Cortex of kidney (tissue), 1 donor: ENCODE measurements at places on chromosomes 7 and 10.

GRCh38 chr10:83725567-83725966 lies 413.7 kb upstream of the GHITM start:
- no peak for DNase-seq

- no peak for DNase-seq
Measured at GRCh38 chr10:43881657-43882056, 233.0 kb upstream of the ZNF32 start.

- no peak for DNase-seq
Measured at GRCh38 chr10:49645871-49646870, 32.3 kb downstream of the CHAT start.

DNA sequence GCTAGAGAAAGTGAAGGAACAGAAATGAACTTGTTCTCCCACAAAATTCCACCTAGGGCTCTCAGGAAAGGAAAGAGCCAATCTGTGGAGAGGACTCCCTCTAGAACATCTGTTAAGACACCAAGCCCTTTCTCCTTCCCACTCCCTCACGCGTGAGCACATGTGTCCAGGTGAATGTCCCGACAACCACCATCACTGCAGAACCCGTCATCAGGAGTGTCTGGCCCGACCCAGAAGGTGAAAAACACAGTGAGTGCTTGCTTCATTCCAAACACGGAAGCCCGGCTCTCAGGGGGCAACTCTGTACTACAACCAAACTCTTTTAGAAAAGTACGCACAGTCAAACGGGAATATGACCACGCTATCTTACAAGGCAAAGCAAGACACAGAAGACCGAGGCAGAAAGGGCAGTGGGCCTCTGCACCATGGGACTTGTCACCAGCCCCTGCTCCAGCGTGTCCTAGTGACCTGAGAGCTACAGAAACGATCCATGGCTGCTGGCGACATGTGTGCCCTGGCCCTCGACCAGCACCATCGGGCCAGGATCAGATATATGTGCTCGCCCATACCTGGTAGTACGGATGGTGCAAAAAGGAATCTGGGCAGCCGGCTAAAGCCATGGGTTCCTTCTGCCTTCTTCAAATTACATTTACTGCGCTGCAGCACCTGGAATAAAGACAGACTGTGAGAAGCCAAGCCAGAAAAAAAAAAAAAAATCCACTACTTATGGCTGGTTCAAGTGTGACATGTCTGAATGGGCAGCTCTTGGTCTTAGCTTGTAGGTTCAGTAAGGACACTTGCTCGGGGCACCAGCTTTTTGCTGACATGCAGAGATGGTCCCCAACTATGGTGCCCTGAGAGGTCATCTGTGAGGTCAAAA lies 50.8 kb downstream of the GRB10 start:
- DNase-seq: no peak

DNA sequence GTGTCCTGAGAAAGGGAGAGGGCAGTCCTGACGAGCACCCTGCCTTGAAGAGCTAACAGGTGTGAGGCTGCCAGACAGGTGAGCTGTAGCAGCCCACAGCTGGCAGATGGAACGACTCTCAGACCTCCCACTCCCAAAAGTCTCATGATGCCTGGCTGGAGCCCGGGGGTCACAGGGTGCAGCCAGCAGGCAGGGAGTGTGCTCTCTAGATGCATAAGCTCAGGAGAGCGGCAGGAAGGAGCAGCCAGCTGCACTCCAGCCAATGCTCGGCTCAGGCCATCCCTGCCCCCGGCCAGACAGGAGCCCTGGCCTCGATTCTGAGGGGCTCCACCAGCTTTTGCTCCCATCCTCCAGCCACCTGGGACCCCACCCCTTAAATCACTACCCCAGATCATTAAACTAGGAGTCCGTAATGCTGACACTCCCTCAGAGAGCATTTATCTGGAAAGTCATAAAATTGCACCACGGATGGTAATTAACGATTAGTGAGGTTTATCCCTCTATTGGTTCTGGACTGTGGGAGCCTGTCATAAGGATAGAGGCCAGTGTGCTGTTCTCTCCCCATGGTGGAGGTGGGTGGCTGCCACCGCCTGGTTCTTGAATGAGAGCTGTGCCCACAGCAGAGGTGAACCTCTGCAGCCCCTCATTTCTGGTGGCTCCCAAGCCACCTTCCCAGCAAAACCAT lies 63.5 kb upstream of the ZMIZ1 start:
- DNase-seq: no peak

GRCh38 chr7:134831862-134832261 lies 52.4 kb downstream of the CALD1 start:
- no peak for DNase-seq

DNA sequence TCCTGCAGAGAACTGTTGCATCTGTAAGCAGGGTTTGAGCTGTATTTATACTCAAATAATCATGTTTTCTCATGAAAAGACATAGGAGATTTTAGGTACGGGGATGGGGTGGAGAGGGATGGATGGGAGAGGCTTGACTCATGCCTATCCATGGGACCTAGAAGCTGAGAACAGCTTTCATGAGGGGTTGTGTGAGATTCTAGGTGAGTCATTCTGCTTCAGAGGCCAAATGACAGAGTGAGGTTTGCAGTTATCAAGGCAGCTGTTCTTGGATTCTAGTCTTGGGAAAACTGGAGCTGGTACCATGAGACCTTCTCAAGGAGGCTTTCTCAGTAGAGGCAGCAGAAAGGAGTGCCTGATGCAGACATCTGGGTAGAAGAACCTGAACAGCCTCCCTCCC lies 746.9 kb downstream of the TYW1 start:
- no peak for DNase-seq

- no peak for DNase-seq
Measured at GRCh38 chr10:91194497-91195179, 25.8 kb upstream of the PCGF5 start.

GRCh38 chr7:12703881-12704280 lies 16.4 kb downstream of the ARL4A start:
- no peak for DNase-seq

GRCh38 chr7:151987748-151988529 lies 31.7 kb downstream of the GALNTL5 start:
- DNase-seq: no peak

- no peak for DNase-seq
Measured at GRCh38 chr7:80175744-80176143, 41.1 kb downstream of the GNAI1 start.

DNA sequence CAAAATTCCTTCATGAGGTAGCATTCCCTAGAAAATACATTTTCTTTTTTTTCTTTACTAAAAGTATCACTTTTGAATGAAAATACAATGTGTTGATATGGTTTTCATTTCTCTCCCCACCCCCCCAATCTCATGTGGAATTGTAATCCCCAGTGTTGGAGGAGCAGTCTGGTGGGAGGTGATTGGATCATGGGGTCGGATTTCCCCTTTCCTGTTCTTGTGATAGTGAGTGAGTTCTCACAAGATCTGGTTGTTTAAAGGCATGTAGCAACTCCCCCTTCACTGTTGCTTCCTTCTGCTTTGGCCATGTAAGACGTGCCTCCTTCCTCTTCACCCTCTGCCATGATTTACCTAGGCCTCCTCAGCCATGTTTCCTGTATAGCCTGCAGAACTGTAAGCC lies 790.3 kb upstream of the KCND2 start:
- DNase-seq: no peak

DNA sequence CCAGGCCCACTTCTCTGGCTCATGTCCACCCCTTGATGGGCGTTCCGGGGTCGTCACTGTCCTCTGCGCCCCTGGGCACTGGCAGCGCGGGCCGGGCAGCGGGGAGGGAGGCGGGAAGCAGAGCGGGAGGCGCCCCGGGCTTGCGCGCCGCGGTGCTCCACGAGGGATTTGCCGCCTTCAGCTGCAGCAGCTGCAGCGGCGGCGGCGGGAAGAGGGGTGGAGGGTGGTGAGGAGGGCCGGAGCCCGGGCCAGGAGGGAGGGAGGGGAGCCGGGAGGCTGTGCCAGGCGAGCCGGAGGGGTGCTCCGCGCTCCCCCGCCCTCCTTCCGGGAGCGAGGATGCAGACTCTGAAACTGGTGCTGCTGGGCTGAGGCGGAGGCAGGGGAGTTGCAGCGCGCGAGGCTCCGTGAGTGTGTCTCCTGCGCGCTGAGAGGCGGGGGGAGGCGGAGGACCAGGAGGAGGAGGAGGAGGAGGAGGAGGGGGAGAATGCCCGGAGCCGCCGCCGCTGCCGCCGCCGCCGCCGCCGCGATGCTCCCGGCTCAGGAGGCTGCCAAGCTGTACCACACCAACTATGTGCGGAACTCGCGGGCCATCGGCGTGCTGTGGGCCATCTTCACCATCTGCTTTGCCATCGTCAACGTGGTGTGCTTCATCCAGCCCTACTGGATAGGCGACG lies at the start of gene LHFPL3:
LHFPL3 (plus strand) TSS at position 308 of the 674 bp plus-strand sequence.
- DNase-seq: no peak

DNA sequence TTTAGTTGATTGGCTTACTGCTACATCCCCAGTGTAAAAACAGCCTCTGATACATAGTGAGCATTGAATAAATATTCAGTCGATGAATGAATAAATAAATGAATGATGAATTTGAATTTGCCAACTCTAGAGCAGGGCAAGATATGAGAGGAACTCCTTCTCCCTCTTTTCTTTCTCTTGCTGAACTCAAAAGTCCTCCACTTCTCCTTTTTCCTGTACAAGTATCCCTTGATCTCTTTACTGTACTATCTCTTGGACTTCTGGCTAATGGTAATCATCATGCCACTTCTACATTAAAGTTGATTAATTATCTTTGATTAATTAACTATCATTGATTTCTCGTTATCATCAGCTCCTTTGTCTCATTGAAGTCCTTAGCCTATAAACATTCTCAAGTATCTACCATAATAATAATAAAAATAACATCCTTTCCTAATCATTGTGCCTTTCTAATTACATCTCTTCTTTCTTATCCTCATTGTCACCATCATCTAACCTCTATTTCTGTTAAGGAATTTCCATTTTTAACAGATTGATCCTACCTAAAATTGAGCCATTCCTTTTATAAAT lies 10.6 kb downstream of the CPED1 start:
- DNase-seq: no peak

GRCh38 chr10:53123311-53123710 lies 350.7 kb upstream of the MBL2 start:
- DNase-seq: no peak

GRCh38 chr10:43053825-43054224 lies 23.0 kb upstream of the RET start:
- no peak for DNase-seq

GRCh38 chr10:98267894-98268693 lies at the start of gene LOXL4:
Gene LOXL4 (minus strand): TSS chr10:98268194. CDS start chr10:98263019, 5,175 bp downstream.
- DNase-seq: no peak
